ENCODE measurements at places on chromosomes 2 and 18.

DNA sequence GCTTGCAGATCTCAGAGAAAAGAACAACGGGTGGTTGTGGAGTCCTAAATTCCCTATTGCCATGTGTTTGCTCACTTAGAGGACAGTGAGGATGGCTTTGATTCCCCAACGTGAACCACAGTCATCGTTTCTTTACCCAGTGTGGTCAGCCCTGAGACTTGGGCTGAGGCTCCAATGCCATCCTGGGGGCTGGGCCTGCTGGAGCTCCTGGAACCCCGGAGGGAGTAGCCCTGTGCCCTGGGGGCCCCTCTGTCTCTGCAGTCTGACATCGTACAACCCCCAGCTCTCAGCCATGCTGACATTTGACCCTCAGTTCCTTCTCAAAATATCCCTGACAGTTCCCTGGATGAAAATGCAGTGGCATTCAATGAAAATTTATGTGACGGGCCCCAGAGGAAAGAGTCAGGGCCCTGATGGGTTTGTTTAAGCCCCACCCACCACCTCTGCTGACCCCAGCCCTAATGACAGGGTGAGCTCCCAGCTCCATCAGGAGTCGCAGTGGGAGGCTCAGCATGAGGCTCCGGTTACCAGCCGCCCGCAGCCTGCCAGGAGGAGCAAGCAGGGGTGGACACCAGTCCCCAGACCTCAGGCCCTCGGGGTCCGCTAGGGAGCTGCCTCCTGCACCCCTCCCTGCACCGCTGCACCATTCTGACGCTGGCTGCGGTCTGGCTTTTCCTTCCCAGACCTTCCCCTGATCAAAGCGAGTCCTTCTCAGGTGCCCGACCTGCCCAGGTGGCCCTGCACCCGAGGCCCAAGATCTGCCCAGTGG is 120.9 kb downstream of the TWIST2 start:
- DNase-seq: no peak

GRCh38 chr2:238874330-238875050 is 26.6 kb downstream of the TWIST2 start:
- no peak for DNase-seq

DNA sequence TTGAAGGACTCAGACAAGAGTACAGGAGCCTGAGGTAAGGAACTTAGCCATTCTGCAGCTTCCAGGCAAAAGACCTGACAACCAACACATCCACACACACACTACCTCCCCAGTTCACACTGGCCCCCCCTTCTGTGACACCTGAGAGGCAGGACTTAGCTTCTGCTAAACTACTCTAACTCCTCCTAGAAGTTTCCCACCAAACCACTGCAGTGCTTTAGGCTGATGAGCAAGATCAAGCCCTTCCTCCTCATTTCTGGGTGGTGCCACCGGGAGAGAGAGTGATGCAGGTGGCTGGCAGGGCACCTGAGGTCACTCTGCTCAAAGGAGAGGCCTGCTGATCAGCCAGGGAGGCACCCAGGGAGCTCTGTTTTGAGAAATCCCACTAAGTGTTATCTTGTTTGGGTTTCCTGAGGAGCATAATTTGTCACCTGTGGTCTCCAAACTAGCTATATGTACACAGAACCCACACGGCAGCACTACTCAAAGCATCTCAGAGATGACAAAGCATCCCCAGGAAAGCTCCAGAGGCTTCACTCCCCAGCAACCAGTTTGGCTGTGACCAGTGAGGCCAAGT is 188.4 kb downstream of the MYO5B start:
- DNase-seq: no peak

DNA sequence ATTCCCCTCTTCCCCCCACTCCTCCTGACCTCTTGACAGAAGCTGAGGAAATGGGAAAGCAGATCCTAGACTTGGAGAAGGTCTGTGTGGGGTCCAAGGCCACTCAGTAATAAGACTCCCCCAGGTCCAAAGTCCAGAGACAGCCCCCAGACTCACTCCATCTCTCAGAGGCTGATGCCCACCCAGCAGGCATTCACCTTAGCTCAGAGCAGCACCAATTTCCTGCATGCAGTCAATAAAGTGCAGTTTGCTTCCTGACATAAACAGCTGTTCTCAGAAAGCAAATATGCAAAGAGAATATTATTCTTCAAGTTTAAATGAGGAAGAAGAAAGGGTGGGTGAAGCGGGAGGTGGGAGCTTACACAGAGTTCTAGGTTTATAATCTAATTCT is 84.1 kb upstream of the RTN4 start:
- DNase-seq: no peak

DNA sequence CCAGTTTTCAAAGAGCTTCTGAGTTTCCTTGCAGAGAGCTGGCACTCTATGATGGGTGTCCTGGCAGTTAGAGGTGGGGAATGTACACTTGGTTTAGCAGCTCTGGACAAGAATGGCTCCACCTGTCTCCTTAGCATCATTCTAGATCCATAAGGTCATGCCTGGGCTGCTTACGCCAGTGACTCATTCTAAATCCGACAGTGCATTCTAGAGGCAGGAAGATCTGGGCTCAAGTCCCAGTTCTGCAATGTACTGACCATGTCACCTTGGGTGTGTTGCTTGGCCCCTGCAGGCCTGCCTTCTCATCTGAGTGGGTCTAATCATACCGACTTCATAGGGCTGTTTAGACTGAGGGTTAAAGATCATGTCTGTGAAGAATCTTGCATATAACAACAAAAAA is 46.5 kb downstream of the PTGR3 start:
- DNase-seq: no peak

Measured in hypothalamus (tissue), 51 donors.